SHP77 treated with DMSO at 0.1 percent for 48 hours (cell line): ENCODE measurements at places on chromosomes 1 and 21.

DNA sequence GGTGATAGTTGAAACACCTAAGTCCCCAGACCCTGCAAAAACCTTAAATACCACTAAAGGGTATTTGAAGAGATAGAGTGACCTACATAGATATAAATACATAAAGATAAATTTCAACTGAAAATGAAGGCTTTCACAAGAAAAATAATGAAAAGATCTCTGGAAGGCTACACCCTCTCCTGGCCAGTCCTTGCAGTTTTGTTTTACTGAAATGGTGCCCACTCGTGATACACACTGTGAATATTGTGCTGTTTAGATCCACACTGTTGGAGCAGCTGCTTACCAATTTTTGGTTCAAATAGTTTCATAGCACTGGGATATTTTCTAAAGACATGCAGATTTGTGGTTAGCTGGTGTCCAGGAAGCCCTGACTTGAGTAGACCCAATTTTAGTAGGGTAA is 31.5 kb upstream of the RNF187 start:
- DNase-seq: no peak

DNA sequence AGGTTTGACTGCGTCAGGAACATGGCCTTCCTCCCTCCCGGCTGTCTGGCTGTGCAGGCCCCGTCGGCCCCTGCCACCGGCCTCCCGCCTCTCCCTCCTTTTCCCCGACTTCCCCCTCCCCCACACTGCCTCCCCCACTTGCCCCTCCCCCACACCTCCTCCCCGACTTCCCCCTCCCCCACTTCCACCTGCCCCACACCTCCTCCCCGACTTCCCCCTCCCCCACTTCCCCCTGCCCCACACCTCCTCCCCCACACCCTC is 52.6 kb downstream of the SLC19A1 start:
- no peak for DNase-seq

GRCh38 chr21:33070744-33070997 is 730 bp downstream of the OLIG1 start:
- no peak for DNase-seq

GRCh38 chr1:169588785-169589485 is 2.7 kb upstream of the F5 start:
- no peak for DNase-seq

- no peak for DNase-seq
Measured at GRCh38 chr1:62625415-62625814, 28.1 kb downstream of the ANGPTL3 start.

- no peak for DNase-seq
Measured at GRCh38 chr1:147630447-147630846, 39.9 kb downstream of the ACP6 start.

DNA sequence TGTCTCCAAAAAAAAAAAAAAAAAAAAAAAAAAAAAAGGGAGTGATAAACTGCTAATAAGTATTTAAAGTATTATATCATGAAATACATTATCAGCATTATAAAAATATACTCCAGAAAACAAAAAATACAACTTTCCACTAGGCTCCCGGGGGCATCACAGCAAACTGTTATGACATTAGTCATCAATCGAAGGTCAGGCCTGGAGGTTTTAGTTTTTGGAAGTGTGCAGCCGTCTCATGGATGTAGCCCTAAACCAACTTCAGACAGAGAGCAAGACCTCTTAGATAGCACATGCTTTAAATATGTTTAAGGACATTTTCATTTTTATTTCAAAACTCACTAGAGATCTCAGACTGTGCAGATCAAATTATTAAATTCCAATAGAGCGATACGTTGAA is 106.3 kb downstream of the RERE start:
- no peak for DNase-seq

GRCh38 chr1:12486059-12486341 is 132.0 kb downstream of the DHRS3 start:
- no peak for DNase-seq

- DNase-seq: no peak
Measured at GRCh38 chr1:25053576-25054250, 123.6 kb upstream of the RUNX3 start.

DNA sequence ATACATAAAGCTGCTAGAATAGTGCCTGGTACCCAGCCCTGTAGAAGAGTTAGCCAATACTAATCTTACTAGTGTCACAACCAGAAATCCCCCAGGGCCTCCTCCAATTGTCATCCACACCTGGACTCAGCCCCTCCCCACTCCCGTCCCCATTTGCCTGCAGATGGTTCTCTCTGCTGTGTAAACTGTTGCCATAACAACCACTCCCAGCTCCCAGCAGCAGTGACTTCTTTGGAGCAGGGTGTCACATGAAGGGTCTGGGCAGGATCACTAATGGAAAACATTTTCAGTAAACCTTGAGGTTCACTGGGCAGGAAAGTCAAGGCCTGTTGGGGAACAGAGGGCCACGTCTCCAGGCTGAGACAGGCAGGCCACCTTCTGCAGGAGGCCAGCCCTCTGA is 126.0 kb upstream of the IPO9 start:
- DNase-seq: peak; percentile 97

DNA sequence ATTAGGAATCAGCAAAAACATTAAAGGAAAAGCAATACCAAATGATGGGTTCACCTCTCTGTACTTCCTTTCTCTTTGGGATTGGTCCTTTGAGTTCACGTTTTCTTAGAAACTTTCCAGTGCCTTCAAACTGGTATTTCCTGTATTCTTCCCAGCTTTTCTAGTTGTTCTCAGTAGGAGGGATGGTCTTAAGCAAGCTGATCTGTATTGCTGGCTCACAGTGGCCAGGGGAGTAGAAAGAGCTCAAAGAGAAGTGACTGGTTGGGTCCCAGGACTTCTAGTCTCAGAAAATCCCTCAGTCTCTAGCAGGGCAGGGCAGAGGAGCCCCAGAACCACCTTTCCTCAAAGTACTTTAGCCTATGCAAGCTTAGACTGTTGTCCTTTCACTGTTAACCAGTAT is 10.1 kb upstream of the USP24 start:
- no peak for DNase-seq

- DNase-seq: no peak
Measured at GRCh38 chr1:13510499-13510898, 3.3 kb downstream of the LRRC38 start.

GRCh38 chr21:31459457-31459856 is 115.4 kb upstream of the TIAM1 start:
- DNase-seq: no peak

DNA sequence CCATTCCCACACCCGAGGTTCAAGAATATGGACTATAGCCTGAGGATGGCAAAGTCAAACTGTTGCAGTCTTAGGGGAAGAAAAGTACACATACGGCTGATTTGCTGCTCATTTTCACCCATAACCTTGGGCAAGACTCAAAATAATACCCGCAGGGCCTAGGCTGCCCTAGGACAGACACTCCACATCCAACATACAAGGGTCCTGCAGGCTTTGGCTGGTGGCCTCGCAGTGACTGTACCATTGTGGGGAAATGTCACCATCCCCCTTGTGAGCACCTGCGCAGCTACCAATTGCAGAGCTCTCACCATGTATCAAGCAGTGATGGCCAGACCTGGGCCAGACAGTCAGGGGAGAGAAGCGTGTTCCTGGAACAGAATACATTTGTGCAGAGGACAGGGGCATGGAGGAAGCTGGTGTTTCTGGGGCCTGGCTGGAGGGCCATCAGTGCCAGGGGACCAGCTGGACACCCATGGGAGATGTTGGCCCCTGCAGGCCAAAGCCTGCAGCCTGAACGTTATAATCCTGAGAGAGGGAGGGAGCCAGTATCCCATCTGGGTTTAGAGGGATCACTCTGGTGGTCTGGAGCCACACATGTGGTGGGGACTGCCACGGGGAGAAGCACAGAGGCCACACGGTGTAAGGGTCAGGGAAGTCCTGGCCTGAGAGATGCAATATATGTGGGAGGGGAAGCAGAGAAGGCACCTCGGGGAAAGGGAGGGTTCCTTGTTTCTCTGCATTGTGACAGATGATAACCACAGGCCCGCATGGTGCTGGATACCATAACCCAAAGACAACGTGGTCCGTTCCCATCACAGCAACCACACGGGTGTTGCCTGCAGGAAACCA is 101.2 kb downstream of the GLIS1 start:
- no peak for DNase-seq

DNA sequence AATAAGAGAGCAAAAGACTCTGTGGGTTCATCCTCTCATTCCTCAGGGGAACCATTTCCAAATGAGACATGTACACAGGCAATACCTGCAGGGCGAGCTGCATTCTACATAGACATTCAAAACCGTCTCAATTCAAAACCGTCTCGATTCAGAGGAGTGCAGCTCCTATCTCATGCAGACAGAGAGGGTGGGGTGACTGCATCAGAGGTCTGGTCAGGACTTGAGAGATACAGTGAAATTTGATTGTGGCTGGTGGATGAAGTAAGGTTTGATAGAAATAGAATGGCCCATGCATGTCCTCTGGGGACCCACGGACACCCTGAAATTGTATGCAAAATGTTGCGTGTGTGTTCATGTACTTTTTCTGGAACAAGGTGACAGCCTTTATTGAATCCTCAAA is 27.3 kb downstream of the TEX35 start:
- DNase-seq: no peak

DNA sequence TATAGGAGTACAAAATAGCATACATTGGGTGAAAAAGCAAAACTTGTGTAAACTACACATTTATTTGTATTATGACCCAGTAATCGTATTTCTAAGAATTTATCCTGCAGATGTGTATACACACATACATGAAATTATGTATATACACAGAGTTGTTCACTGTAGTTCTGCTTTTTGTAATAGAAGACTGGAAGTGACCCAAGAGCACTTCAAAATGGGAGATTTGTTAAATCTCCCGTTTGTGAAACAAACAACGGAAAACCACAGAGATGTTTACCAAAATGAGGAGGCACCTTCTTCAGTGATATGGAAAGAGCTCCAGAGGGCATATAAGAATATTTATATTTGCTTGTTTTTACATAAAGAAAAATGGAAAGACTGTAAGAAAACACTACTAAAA is 18.0 kb upstream of the MNDA start:
- no peak for DNase-seq

GRCh38 chr1:93728480-93729131 is 47.0 kb upstream of the BCAR3 start:
- no peak for DNase-seq

DNA sequence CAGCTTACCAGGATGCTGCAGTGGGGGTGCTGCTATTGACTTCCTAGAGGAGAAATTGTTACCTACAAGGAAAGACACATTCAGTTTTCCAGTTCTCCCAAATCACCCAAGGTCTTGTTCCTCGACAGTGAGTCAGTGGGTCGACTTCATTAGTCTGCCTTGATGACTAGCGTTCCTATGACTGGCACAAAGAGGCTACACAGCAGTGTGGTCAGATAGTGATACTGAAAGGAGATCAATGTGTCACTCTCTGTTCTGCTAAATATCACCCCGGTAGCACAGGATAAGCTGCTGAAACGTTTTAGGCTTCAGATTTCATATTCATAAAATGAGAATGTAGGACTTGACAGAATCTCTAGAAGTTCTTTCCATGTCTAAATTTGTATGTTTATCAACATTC is 357.4 kb downstream of the LMX1A start:
- no peak for DNase-seq

GRCh38 chr1:155979597-155980343 is 1.4 kb upstream of the ARHGEF2 start:
- no peak for DNase-seq

DNA sequence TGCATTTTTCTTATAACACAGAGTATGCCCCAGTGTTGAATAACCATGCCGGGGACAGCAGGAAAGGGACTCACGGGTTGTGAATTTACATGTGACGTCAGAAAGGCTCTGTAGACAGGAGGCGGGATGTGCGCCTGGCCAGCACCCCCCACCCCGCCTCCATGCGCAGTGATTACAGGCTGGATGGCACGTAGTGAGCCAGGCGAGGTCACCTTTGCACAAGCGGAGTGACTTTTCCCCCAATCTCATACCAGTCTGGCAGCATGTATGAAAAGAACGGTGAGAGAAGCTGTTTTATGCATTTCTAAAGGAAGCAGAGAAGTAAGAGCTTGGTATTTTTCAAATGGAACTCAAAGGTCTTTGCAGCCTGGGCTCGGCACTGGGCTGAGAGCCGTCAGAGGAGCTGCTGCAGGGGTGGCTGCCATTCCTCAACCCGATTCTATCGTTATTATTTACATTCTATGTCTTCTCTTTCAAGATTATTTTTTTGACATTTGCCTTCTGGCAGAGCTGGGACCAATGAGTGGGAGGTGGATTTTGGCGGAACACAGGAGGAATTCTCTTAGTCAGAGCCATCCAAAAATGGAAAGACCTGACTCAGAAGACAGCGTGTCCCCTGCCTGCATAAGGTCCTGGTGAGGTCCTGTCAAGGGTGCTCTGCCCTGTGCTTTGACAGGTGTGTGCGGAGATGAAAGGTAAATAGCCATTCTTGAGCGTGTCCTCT is 115.6 kb upstream of the SLC45A1 start:
- DNase-seq: peak; percentile 78

DNA sequence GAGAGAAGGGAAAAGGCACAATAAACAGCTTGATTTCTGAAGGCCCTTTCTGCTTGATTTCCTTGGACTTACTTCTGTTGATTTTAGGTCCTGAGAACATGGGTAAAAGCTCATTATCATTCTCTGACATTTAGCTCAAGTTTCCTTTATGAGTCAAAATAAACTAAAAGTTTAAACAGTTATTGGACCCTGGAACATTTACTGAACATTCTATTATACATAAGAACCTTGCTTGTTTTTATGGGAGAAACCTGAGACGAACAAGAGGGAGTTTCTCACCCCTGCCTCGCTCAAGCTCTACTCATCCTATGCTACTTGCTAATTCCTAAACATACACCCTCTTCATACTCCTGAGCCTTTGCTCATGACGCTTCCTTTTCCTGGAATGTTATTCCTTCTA is 538.3 kb upstream of the PKN2 start:
- DNase-seq: no peak

GRCh38 chr1:25128121-25128621 is 104.1 kb downstream of the SYF2 start:
- no peak for DNase-seq
